ENCODE measurements at places on chromosomes 1 and 21.

DNA sequence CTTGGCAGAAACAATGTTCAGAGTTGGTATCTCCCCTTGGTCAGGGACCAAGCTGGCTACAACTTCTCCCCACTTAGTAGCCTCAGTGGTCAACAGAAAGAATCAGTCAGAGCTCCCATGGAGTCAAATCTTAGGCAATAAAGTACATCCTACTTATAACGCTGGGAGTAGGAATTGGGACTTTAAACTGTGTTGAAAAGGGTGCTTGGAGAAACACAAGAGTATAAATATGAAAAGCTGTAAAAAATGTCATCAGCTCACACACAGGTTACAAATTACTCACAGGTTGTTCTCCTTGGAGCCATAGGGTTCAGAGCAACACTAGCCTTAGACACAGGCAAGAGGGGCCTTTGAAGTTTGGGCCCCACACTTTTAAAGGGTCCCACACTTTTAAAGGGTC, 67.4 kb downstream of the WLS start:
- no peak for DNase-seq

DNA sequence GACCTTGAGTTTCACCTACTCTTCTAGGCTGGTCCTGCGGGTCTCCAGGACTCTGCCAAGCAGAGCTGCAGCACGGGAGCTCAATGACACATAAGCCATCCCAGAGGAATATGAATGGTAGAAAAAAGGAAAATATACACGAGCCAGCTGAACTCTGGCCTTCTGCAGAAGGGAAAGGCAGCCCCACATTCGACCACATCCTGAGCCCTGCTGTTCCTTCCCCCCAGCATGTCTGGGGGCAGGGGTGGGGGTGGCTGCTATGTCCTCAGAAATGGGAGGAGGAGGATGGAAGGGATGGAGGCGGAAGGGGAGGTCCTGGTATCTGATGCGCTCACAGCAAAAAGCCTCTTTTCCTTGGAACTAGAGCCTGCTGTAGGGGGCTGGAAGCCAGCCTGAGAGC, 12.1 kb upstream of the KDF1 start:
- DNase-seq, result no peak

DNA sequence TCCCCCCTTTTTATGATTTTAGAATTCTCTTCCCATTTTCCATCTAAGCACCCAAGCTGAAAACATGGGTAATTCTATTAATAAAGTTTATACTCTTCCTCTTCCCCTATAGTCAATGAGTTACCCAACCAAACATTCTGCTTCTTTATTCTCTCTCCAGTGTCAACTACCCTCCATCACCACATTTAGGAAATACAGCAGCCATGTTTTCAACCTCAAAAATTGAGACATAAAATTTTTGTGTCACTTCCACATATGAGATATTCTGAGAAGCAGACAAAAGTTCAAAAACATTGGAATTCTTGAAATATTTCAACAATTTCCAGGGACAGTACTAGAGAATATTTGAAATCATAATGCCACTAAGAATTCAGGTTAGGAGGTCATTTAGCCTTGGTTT, 64.8 kb upstream of the ATP1A1 start:
- no peak for DNase-seq

- DNase-seq, result no peak
Observed at GRCh38 chr1:50441183-50441582, 17.9 kb upstream of the DMRTA2 start.

- no peak for DNase-seq
Observed at GRCh38 chr1:161949548-161949947, 74.1 kb downstream of the OLFML2B start.

- DNase-seq, result no peak
Observed at GRCh38 chr1:56065729-56066128, 513.6 kb downstream of the PLPP3 start.

All from suppressor macrophage treated with lipopolysaccharide for 1 hour (primary cell).